Activated gamma-delta T cell treated with Interleukin-2 at 50 U/mL for 16 hours (primary cell): ENCODE measurements at places on chromosomes 7 and 10.

DNA sequence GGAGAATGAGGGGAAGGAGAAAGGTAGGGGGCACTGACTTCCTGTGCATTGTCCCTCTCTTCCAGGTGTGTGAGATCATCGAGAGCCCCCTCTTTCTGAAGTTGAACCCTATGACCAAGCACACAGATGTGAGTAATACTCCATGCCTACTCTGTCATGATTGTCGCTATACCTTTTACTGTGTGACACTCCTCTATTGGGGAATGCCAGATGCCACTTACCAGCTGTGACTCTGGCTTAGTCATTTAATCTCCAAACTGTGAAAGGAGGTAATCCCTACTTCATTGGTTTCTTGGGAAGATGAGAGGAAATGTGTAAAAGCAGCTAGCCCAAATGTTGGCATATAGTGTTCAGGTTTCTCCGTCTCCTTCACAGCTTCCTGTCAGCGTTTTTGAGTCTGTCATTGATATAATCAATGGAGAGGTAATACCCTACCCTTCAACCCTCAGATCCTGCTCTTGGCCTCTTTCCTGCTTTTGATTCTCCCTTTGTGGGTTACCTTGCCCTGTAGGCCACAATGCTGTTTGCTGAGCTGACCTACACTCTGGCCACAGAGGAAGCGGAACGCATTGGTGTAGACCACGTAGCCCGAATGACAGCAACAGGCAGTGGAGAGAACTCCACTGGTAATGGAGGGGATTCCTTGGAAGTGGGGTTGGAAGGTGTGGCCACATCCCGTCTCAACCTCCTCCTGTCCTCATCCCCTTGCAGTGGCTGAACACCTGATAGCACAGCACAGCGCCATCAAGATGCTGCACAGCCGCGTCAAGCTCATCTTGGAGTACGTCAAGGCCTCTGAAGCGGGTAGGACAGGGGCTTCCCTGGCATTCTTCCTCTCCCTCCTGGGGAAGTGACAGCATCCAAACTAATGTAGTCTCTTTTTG is 2.0 kb downstream of the COPS6 start:
- no peak for DNase-seq

DNA sequence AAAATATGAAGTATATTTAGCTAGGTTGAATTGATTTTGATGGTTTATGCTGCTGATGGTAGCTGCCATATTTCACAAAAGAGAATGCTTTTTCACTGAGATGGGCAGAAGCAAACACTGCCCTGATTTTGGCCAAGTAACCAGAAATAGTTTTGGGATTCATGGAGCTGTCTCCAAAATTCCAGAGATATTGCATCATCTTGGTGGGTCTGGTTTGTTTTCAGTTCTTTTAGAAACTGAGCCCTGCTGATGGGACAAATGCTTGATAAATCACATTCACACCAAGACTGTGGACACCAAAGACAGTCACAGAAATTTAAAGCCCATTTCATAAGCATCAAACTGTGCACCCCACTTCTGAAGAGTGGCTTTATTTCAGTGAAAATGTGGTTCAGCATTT is 140.5 kb downstream of the BICC1 start:
- DNase-seq, result no peak

DNA sequence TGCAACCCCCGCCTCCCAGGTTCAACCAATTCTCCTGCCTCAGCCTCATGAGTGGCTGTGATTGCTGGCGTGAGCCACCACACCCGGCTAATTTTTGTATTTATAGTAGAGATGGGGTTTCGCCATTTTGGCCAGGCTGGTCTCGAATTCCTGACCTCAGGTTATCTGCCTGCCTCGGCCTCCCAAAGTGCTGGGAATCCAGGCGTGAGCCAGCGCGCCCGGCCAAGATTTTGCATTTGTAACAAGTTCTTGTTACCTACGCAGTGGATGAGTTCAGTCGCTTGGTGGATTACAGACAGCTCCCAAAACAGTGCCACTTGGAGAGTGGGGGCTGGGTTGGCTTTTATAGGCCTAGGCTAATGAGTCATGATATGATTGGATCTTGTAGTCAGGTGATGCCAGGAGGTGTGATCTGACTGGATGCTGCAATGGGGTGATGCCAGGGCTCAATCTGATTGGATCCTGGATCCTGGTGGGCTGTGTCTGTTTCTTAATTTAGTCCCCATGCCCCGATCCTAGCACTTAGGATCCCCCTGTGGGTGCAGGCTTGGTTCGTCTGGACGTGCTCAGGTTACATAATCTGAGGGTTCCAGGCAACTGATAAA is 20.3 kb downstream of the SBDS start:
- no peak for DNase-seq

DNA sequence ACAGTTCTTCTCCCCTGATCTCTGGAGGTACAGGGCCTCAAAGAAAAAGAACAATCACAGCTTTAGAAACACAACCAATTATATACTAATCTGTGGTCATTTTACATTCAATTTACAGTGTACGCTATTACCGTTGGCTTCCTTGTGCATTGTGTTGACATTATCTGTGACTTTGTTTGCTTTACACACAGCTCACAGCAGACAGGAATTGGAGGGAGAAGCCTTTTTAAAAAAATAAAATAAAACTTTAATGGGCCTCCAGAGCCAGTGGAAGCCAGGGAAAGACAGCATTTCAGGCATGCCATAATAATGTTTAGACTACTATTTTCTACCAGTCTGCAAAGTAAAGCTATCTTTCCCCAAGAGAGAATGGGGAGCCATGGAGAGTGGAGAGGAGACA is 179.0 kb upstream of the ADO start:
- no peak for DNase-seq

- no peak for DNase-seq
Measured at GRCh38 chr7:30684351-30684750, 2.1 kb upstream of the CRHR2 start.

GRCh38 chr10:121702351-121703320 is 104.4 kb upstream of the FGFR2 start:
- DNase-seq, result no peak

- no peak for DNase-seq
Measured at GRCh38 chr7:105911961-105912575, 35.7 kb upstream of the ATXN7L1 start.

- DNase-seq, result no peak
Measured at GRCh38 chr10:67936416-67936815, 52.0 kb downstream of the SIRT1 start.

GRCh38 chr10:97058521-97058920 is 127.2 kb downstream of the SLIT1 start:
- no peak for DNase-seq

- no peak for DNase-seq
Measured at GRCh38 chr7:66267249-66267648, 62.1 kb downstream of the TPST1 start.

DNA sequence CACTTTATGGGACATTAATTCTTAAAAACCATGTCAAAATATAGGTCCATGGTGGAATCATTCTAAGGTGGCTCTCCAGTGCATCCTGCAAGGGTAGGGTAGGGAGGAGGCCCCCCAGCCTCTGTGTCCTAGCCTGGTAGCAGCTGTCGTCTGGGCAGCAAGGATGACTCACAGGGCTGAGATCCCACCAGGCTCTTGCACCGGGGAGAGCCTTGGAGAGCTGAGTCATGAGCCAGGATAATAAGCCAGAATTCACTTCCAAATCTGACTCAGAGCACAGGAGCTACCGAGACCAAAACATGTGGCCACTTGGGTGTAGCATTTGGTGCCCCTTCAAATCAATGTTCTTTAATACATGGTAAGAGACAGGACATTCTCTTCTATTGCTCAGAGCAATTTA is 298.5 kb downstream of the NEBL start:
- DNase-seq, result no peak

DNA sequence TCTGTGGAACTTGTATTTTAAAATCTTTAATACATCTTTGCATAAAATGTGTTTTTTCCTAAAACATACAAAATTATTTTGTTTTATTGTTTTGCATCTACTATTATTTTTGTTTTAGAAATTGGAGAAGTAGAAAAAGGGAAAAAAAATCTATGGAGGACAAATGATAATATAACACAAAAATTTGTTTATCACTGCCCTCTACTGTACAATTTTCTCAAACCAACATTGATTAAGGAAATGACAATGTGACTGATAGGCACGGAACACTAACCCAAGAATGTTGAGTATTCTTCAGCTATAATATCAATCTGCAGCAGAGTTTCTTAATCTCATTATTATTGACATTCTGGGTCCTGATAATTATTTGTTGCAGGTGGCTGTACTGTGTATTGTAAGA is 9.5 kb upstream of the ING3 start:
- no peak for DNase-seq

DNA sequence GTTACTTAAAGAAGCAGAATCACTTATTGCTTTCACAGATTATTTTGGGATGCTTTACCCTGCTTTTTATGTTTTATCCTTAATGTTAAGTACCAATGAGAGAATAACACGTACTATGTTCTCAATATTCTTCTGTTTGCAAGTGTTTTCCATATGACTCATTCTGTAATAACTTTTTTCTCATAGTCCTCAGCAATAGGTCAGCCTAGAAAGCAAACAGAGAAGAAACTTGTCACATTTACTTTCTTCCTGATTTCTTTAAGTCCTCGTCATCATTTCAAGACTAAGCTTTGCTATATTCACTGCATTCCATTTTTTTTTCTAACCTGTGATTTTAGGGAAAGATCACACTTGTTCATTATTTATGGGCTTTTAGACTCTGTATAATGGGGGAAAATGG is 6.8 kb upstream of the AGR2 start:
- no peak for DNase-seq

- no peak for DNase-seq
Measured at GRCh38 chr7:24366876-24367275, 82.9 kb downstream of the NPY start.

- DNase-seq, result no peak
Measured at GRCh38 chr7:264541-265191, 25.3 kb upstream of the FOXL3 start.

DNA sequence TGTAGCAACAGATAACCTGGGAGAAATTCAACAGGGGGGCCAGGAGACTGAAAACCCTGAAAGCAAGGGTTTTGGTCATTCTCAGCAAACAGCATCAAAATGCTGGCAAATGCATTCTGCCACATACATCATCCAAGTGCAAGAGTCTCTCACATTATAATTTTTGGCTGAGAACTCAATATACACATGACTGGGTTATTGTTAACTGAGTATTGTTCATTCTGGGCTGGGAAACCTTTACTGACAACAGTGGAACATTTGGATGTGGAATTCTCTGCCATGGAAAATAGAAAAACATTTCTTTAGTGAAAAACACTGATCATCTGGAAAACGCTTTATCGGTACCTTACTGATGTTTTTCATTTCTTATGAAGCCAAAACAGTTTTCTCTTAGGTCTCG is 73.1 kb upstream of the MET start:
- DNase-seq, result no peak

DNA sequence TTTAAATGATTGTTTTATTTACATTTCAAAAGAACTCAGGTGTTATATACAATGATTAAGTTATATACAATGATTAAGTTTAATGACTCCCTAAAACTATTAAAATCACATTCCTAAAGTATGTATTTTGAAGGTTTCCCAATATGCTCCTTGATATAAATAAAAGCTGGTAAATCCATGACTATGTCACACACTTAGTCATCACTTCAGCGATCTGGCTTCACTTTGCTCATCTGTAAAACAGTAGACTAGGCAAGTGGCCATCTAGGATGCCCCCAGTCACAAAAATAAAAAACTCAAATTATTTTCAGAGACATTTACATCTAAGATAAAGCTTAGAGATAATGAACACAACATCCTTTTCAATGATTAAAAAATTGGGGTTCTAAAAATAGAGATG is 10.8 kb downstream of the ICA1 start:
- DNase-seq, result no peak

- DNase-seq, result peak; percentile 63
Measured at GRCh38 chr7:101363734-101364374, 1.2 kb downstream of the COL26A1 start.

DNA sequence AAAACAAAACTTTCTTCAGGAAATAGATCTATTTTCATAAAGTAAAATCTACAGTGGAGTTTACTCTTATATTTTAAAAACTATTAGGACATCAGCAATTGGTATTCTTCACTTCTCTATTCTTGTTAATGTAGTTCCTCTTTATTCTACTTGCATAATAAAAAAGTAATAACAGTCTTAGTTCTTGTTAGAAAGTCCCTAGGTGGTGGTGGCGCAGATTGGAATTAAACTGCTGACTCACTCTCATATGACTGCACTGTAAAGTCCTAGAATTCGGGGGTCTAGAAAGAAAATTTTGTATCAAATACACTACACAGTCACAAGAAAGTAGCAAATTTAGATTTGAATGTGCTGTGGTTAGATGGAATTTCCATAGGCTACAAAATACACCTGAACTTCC is 44.6 kb upstream of the TES start:
- no peak for DNase-seq

- no peak for DNase-seq
Measured at GRCh38 chr10:105827133-105827532, 1186.0 kb downstream of the SORCS3 start.

DNA sequence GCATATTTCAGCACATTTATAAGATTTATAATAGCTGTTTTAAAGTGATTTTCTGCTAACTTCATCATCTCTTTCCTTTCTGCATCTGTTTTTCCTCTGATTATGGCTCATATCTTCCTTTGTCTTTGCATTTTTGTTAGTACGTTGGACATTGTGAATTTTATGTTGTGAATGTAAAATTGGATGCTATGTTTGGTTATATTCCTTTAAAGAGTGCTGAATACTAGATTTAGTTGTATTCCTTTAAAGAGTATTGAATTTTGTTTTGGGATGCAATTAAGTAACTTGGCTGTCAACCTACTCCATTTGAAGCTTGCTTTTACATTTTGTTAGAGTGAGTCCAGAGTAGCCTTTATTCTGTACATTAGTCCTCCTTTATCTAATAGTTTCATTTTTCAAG is 81.2 kb downstream of the ZNF777 start:
- no peak for DNase-seq

- DNase-seq, result no peak
Measured at GRCh38 chr7:4836206-4836661, 25.6 kb downstream of the PAPOLB start.

DNA sequence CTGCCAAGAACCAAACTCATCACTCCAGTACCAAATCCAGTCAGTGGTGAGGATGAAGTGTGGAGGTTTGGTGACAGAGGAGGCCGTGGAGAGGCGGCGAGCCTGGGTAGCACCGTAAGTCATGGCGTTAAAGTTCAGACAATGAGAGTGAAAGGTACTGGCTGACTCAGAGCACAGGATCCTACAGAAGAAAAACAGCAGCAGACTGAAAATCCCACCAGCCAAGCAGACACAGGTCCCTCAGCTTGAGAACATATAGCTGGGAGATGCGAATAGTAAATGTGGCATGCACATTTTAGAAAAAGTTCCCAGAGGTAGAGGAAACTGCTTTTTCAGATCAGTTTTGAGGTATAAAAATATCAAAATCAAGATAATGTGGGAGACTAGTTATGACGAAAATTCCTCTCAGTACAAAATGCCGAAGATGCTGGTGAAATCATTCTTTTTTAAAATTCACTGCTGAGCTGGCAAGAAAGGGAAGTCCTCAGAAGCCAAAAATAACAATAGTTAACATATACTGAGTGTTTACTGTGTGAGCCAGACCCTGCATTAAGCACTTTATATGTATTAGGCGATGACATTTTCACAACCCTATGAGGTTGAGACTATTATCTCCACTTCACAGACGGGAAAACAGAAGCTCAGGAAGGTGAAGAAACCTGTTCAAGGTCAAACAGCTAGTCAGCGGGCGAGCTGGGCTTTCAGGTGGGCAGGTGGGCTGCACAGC is 20.9 kb downstream of the PARP12 start:
- no peak for DNase-seq

GRCh38 chr10:6840201-6840691 is 260.2 kb upstream of the PRKCQ start:
- DNase-seq, result no peak

- no peak for DNase-seq
Measured at GRCh38 chr10:113177156-113177935, 227.3 kb downstream of the TCF7L2 start.
